ENCODE measurements at places on chromosomes 6 and 20.

GRCh38 chr6:209432-210103 lies 82.7 kb upstream of the DUSP22 start:
- no peak for DNase-seq

DNA sequence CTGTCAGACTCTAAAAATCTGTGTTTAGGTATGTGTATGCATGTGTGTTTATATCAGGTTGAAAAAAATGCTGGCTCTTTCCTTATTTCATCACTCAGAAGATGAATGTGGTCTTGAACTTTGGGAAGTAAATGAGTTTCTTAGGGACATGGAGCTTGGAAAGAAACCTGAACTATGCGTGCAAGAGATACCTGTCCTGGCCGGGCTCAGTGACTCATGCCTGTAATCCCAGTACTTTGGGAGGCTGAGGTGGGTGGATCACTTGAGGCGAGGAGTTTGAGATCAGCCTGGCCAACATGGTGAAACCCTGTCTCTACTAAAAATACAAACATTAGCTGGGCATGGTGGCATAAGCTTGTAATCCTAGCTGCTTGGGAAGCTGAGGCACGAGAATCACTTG lies 4.4 kb upstream of the GLP1R start:
- no peak for DNase-seq

GRCh38 chr6:149864578-149865535 lies 698 bp upstream of the LRP11 start:
- DNase-seq: no peak

GRCh38 chr20:18986146-18986830 lies 172.7 kb downstream of the SCP2D1 start:
- DNase-seq: no peak

GRCh38 chr6:3007571-3007970 lies 7.9 kb downstream of the NQO2 start:
- no peak for DNase-seq

DNA sequence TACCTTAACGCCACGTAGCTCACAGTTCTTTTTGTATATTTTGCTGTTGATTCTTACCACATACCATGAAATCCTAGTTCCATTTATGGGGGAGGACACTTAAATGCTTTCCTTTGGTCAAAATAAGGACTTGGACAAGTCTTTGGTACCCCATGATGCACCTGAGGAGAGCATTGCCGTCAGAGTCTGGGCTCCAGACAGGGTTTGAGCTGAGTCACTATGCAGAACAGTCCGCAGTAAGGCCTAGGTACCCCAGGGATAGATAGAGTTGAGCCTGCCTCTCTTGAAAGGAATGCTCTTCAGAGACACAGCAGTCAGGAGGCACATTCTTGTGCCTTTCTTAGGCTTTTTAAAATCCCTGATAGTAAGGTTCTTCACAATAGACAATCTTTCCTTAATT lies 6.0 kb downstream of the PARD6B start:
- no peak for DNase-seq

GRCh38 chr6:91082311-91082832 lies 495.5 kb upstream of the MAP3K7 start:
- no peak for DNase-seq

DNA sequence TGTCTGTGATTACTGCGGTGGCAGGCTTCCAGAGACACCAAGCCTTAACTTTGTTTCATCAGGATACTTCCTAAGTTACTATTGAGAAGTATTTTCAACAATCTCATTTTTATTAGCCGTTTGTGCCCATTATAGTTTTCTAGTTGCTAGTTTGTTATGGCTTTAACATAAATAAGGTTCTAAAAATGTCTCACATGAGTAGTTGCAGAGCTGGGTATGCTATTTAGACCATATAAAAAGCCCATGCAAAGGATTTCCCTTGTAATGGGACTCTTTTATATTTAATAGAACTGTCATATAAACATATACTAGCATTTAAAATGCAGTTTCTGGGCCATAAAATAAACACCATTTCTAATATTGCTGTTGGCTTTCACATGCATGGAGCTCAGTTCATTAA lies 205.3 kb upstream of the TCF21 start:
- no peak for DNase-seq

DNA sequence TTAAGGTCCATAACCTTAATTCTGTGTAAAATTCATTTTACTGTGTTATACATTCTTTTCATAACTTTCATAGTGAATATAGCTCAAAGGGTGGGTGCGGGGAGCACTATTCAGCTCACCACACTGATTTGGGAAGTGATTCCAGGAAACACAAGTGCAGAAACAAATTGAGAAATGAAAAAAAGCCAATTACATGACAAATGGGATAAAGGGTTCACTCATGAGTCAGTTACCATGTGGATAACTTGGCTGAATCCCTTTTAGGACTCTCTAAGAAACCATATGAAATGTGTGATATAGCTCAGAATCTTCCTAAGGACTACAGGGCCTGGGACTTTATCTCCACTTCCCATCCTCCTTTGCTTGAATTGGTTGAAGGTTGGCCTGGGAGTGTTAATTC lies 3.1 kb upstream of the BTN2A1 start:
- no peak for DNase-seq

DNA sequence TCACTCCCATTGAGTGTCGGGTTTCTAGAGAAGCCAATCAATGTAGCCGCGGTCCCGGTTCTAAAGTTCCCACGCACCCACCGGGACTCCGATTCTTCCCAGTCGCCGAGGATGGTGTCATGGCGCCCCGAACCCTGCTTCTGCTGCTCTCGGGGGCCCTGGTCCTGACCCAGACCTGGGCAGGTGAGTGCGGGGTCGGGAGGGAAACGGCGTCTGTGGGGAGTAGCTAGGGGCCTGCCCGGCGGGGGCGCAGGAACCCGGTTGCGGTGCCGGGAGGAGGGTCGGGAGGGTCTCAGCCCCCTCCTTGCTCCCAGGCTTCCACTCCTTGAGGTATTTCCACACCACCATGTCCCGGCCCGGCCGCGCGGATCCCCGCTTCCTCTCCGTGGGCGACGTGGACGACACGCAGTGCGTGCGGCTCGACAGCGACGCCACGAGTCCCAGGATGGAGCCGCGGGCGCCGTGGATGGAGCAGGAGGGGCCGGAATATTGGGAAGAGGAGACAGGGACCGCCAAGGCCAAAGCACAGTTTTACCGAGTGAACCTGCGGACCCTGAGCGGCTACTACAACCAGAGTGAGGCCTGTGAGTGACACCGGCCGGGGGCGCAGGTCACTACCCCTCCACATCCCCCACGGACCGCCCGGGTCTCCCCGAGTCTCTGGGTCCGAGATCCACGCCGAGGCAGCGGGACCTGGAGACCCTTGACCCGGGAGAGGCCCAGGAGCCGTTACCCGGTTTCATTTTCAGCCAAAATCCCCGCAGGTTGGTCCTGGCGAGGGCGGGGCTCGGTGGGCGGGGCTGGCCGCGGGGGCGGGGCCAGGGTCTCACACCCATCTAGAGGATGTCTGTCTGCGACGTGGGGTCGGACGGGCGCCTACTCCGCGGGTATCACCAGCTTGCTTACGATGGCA lies 35.2 kb upstream of the HLA-G start:
- DNase-seq: no peak

DNA sequence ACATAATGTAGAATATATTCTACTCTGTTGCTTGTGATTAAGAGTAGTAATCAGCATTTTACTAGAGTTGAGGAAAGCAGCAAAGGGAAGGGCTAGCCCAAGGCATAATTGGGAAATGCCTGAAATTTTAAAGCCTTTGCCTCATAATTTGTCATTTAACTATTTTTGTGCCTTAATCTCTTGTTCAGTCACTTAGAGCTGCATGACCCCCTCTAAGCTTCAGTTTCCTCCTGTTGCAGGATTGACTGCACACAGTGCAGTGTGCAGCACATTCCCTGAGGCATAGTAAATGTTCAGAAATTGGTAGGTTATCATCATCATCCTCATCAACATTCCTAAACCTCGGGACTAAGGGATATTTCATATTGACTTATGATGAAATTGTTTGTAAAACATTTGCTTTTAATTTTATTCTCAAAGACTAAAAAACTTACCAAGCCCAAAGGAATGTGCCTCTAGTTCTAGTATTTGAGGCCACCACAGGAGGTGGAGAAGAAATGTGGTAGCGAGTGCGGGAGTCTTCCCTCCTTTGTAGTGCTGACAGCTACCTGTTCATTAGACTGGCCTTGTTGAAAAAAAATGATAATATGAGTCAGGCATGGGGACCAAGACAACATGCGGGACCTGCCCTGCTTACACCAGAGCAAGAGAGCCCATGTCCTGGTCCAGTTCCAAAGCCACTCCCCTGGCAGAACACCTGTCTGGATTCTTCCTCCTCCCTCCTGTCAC lies 14.8 kb upstream of the TENT5A start:
- no peak for DNase-seq

GRCh38 chr6:168167431-168168315 lies 88.7 kb upstream of the FRMD1 start:
- DNase-seq: no peak

DNA sequence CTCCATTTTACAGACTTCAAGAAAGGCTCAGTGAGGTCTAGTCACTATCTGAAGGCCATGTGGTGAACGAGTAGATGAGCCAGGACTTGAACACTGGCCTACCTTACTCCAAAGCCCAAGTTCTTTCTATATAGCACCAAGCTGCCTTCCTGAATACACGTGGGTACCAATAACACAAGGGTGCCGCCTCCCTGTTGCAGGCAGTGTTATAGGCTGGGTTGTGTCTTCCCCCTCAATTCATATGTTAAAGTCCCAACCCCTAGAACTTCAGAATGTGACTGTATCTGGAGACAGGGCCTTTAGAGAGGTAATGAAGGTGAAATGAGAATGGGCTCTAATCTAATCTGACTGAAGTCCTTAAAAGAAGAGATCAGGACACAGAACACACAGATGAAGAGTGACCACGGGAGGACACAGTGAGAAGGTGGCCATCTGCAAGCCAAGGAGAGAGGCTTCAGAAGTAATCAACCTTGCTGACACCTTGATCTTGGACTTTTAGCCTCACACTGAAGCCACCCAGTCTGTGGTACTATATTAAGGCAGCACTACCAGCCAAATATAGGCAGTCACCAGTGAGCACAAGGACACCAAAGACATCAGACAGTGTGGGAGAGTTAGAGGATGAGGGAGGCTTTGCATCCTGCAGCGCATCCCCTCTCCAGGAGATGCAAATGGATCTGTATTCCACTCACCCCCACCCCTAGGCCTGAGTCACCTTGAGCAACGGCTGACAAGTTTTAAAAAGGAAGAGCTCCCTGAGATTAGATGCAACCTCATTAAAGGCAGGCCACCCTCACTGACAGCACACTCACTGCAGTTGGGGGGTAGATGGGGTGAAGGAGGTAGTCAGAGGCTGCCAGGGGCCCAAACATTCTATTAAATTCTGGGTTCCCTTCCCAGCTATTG lies 40.9 kb upstream of the LYRM2 start:
- no peak for DNase-seq

Data from NCI-H2081 treated with DMSO at 0.1 percent for 48 hours (cell line).